NCI-H1694 treated with DMSO at 0.1 percent for 48 hours (cell line): ENCODE measurements at places on chromosomes 16 and 17.

DNA sequence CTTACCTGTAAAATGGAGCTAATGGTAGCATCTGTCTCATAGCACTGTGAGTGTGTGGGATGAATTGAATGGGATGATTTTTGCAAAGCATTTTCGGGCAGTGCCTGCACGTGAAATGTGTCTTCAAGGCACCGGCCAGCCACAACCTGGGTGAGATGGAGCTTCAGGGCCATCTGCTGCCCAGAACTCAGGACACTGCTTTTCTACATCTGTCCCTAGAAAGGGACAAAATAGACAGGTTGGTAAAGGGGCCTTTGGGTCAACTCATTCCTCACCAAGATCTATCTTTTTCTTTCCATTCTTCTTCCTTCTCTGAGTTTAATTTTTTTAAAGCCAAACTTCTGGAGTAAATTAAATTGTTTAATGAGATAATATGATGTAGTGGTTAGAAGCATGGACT is 106.5 kb downstream of the UTP18 start:
- DNase-seq, result no peak

- DNase-seq, result no peak
Measured at GRCh38 chr17:43855061-43855460, 8.1 kb downstream of the CD300LG start.

DNA sequence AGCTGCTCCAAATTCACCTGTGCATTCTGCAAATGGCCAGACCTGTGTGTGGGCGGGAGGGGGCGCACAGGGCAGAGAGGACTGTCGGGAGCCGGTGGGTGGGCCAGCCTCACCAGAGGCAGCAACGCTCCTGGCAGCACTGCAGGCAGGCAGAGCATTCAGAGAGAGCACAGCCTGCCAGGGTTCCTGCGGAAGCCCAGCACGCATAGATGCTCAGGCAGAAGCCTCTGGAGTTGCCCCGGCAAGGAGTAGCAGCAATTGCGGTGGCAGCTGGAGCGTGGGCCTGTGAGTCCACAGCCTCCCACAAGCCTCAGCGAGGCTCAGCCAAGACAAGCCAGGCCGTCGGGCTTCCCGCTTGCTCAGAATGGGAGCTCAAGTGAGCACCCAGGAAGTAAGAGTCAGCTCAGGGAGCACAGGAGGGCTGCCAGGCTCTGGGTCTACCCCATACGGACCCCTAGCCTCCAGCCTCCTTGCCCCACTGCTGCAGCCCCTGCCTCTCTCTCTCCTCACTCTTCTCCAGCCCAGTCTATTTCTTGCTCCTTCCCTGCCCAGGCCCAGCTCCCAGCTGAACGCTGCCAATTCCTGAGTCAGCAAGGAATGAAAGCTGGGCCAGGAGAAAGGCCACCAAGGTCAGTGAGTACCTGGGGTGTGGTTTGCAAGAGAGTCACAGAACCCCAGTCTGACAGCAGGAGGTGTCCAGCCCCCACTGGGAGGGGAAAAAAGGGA is 9.6 kb downstream of the EMC6 start:
- DNase-seq, result no peak

DNA sequence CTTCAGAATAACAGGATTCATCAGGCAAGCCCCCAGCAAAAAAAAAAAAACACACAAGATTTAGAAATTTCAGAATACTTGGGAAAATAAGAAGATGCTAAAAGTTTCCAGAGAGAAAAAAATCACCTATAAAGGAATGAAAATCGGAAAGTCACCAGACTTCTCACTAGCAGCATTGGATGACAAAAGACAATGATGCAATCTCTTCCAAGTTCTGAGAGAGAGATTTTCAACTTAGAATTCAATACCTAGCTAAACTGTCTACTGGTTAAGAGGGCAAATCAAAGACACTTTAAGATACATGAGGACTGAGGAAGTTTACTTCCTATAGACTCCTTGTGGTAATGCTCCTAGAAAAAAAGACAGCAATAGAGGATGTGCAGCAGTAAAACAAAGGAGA is 23.9 kb upstream of the TNS4 start:
- no peak for DNase-seq

- DNase-seq, result no peak
Measured at GRCh38 chr17:17342242-17342945, 39.2 kb downstream of the NT5M start.

DNA sequence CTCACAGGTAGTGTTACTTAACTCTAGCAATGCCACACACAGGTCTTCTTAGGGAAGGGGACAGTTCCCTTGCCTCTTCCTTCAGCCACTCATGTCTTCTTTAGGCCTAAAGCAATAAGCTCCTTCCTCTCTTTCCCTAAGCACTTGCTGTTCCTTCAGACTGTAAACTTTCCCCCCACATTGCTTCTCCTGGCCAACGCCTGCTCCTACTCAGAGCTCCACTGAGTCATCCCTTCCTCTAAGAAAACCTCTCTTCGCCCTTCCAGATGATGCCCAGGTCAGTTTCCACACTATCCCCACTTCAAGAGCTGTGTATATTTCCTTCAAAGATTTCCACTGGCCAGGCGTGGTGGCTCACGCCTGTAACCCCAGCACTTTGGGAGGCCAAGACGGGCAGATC is 12.5 kb upstream of the EPOP start:
- DNase-seq, result no peak

- DNase-seq, result no peak
Measured at GRCh38 chr16:2531371-2531695, at the start of gene CEMP1. TSS of gene CEMP1 (minus strand) at chr16:2531408. CDS start at chr16:2531073, 335 bp downstream.

GRCh38 chr17:50935221-50935995 is 69.3 kb upstream of the TOB1 start:
- DNase-seq, result no peak

DNA sequence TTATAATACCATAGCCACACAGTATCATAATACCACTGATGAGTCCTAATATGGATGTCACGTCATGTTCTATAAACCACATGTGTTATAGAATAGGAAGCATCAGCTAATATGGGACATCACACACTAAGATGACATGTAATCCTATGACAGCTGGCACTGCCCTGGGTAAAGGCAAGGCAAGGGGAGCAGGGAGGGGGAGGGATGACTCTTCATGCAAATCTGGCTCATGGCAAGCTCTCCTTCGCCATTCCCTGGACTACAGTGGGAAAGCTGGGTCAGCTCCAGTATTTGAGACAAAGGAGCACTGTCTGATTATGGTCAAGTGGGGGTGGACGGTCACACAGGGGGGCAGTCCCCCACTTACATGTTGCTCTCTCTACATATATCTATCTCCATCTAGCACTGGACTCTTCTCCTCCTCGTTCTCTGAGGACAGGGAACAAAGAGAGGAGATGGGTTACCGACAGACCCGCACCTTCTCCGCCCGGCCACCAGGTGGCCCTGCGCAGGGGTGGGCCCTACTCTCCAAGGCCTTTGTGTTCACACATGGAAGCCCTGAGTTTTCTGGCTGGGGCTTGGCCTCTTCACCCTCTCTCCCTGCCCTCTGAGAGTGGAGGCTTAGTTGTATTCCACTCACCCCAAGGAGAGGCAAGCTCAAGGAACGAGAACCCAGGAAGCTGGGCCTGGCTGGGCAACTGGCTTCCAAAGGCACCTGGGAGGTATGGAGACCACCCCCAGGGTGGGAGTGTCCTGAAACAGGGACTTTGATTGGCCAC is 23.4 kb upstream of the MPO start:
- peak; percentile 79 for DNase-seq

- DNase-seq, result no peak
Measured at GRCh38 chr17:48484256-48484655, 46.6 kb downstream of the HOXB1 start.

DNA sequence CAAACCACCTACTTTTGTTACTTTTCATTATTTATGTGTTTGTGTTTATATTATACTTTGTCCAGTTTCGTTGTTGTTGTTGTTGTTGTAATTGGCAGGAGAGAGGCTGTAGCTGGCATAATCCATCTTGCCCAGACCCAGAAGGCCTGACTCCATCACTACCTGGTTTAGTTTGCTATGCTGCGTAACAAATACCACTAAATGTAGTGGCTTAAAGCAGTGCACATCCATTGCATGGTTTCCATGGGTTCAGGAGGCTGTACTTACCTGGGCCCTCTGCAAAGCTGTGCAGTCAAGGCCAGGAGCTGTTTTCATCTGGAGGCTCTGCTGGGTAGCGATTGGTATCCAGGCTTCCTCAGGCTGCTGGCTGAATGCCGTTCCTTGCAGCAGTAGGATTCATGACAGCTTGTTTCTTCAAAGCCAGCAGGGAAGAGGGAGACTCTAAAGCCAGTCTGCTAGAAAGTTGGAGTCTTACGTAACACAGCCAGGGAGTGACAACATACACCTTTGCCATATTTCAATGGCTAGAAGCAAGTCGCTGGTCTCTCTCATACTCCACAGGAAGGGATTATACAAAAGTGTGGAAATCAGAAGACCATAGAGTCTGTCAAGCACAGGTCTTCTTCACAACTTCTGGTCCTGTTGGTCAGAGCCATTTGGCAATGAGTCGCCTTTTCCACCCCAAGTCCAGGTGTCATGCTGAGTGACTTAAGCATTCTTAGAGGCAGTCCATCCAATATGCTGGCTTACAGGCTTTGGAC is 41.1 kb downstream of the TNRC6C start:
- DNase-seq, result no peak

DNA sequence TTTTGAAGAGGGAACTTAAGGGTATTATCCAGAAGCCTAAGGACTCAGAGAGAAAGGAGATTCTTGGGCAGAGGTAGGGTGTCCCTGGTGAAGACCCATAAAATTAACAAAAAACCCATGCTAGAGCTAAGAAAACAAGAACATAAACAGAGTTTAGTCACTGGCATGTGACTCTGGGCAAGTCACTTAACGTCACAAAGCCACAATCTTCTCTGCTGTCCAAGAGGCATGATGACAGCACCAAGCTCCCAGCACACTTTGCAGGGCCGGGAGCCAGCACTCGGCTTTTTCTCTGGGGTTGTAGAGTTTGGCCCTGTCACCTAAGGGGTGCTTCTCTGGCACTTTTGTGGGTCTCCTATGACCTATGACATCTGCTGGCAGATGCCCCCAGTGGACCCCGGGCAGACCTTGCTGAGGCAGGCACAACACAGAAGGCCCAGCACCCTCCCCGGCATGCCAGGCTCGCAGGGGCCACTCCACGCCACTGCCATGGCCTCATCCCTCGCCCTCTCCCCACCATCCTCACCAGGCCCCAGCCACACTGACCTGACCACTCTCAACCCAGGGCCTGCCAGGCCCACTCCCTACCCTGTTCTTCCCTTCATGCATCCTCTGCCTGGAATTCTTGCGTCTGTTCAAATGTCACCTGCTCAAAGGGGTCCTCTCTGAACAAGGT is 69.8 kb downstream of the DYNLRB2 start:
- DNase-seq, result no peak

GRCh38 chr17:62802561-62803205 is 5.4 kb downstream of the MARCHF10 start:
- DNase-seq, result no peak

- no peak for DNase-seq
Measured at GRCh38 chr16:72202014-72202413, 30.1 kb upstream of the PMFBP1 start.

DNA sequence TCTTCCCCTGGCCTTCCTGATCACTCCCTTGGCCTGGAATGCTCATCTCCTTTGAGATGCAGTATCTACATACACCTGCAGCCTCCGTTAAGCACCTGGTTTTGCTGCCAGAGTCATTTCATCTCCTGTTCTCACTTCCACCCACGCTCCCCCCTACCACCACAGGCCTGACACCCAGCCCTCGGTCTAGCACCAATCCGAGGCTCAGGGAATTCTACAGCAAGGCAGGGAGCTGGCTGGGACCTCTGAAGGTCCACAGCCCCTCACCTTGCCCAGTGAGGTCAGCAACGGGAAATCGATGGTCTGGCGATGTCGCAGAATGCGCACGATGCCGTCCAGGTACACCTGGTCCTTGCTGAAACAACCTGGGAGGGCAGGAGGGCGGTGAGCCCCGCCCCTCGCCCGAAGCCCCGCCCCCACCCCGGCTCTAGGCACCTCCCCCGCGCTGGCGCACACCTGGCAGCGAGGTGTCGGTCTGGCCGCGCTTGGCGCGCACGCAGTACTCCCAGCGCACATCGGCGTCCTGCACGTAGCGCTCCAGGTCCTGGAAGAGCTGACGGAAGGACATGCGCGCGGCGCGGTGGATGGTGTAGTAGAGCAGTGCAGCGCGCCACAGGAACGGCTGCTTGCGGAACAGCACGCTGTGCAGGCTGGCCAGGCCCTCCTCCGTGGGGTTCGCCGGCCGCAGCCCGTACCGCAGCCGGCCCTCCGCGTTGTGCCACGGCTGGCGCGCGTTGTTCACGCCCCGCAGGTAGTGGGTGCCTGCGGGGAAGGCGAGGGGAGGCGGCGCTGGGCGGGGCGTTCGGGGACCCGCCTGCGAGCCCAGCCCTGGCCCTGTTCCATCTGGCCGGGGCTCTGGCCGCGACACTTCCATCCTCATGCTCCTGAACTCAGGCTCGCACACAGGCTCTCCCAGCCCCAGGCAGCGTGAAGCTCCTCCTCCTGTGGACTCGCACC is 5.7 kb downstream of the MATCAP1 start:
- DNase-seq, result no peak

GRCh38 chr17:30000755-30001257 is 59.4 kb downstream of the EFCAB5 start:
- no peak for DNase-seq

- no peak for DNase-seq
Measured at GRCh38 chr16:11914210-11915113, 1.3 kb downstream of the GSPT1 start.

DNA sequence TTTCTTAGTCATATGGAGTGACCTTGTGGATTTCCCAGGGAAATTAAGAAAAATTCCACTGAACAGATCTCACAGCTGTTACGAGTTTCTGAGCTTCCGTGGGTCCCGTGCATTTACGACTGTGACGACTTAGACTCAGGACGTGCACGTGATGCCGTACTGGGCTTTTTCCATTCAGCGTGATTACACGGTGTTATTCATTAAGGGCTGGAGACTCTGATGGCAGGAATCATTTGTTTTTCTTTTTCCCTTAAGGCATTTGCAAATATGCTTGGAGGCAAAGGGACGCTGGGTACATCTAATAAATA is 57.2 kb downstream of the TBC1D16 start:
- no peak for DNase-seq

DNA sequence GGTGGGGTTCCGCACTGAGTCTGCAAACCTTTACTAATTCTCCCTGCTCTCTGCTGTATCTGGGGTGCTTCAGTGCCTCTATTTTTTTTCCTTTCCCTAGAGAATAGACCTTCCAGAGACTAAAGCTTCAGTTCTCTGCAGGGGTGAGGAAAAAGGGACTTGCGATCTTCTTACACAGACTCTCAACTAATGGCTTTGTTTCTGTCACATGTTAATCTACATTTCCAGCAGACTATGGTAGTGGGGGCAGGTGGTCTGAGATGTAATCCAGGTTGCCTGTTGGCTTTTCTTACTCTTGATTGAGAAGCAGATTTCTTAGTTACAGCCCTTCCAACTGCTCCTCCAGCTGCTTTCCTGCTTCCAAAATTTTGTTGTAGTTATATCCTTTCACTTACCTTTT is 229.0 kb upstream of the NLRP1 start:
- DNase-seq, result no peak
